CD4-positive, alpha-beta T cell treated with Interleukin-17A for 1 hour (primary cell): ENCODE measurements at places on chromosomes 7 and 10.

DNA sequence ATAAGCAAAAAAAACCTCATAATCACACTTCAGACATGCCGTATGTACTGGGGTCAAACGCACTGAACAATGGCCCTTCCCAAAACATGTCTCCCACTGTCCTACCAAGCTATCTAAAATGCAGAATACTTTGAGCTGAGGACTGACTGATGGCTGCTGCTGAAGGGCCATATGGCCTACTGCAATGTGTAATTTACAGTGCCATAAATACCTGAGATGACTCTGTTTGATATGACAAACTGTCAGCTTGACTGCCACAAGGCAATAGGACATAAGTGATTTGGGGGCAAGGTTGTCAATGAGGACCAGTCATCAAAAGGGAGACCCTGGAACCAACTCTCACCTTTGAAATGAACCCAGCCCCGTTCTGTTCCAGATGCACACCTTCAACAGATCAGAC, 187.4 kb upstream of the FRMD4A start:
- DNase-seq: no peak

GRCh38 chr7:6200971-6201370, 71.5 kb downstream of the CYTH3 start:
- no peak for DNase-seq

DNA sequence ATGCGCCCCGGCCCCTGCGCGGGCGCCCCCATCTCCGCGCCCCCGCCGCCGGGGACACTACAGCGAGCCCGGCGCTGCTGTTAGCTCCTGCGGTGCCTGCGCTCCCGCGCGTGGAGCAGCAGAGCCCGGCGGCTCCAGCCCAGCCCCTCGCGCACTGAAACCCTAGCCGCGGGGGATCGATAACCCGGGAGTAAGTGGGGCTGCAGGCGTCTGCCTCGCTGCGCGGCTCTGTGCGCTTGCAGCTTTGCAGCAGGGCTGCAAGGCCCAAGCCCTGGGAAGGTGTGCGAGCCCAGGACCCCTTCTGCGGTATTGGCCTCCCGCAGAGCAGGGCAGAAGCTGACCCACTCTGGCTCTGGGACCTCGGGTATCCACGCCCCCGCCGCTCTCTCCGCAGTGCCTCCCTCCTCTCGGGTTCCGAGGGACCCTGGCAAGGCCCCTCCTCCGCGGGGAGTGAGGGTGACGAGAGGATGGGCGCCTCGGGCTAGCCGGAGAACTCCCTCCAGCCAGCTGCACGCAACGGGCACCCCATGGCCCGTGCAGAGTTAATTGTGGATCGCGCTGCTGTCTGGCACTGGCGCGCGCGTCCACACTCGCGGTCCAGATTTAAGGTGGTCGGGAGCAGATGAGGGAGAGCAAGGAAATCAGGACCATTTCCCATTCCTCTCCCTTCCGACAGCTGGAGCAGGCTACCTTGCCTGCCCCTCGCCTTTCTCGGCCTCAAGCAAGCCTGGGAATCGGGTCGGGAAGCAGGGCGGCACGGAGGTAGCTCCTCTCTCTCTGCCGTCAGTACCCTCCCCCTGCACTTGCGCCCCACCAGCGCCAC, 2.1 kb downstream of the SHH start:
- DNase-seq: no peak

- DNase-seq: no peak
Measured at GRCh38 chr7:157844141-157844540, 507.3 kb downstream of the DNAJB6 start.

- no peak for DNase-seq
Measured at GRCh38 chr7:27124096-27124901, 6.3 kb downstream of the HOXA4 start.

DNA sequence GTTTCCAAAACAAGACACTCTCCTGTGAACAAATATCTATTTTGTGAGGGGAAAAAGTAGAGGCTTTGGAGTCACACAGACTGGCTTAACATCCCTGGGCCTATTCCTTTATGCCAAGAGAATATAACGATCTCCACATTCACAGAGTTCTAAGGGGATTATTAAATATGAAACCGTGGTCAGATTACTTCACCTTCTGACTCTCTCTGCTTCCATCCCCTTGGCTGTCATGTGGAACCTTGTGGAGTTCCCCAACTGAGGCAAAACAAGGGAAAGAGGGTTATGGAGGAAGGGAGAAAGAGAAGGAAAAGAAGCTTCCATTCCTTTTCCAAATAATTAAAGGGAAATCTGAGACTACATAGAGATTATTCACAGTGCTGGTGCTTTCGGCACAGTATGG, 55.5 kb upstream of the ATP6V0A4 start:
- no peak for DNase-seq

DNA sequence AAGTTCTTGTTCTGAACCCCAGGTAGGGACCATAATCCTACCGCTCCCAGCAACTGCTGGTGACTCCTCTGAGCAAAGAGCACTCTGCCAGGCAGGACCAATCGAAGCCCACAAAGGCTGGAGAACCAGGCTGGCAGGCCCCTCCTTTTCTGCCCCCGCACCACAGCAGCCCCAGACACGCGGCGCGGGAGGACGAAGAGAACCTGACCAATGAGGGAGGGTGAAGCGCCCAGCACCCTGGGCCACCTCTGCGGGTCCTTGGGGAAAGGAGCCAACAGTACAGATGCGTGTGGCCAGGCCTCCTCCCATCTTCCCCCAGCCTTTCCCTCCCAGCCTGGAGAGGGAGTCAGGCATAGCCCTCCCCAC, 25.9 kb downstream of the CTBP2 start:
- no peak for DNase-seq

DNA sequence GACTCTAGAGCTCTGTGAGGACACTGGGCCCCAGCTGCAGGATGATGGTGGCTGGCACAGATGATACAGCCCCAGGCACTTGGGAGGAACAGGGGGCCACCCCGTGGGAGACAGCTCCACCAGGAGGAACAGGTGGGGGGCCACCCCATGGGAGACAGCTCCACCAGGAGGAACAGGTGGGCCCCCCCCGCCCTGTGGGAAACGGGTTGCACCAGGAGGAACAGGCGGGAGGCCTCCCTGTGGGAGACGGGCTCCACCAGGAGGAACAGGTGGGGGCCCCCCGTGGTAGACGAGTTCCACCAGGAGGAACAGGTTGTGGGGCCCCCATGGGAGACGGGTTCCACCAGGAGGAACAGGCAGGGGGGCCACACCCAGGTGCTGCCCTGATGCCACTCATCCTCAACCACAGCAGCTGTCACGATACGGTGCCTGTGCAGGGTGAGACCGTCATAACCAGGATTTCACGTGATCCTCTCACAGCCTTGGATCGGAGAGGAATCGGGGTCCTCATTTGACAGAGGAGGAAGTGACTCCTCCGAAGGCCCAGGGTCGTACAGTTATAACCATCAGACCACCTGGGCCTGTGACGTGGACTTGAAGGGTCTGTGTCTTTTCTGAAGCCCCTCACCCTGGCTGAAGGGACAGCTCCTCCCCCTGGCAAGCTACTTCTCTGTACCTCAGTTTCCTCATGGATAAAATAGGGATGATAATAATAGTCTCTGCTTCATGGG, 49.2 kb upstream of the NANOS1 start:
- DNase-seq: no peak

DNA sequence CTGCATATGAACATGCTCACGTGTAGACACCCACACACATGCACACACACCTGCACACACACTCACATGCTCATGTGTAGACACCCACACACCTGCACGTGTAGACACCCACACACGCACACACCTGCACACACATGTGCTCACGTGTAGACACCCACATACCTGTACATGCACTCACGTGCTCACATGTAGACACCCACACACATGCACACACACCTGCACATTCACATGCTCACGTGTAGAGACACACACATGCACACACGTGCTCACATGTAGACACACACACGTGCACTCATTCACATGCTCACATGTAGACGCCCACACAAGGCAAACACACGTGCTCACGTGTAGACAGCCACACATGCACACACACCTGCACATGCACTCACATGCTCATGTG, 275.8 kb downstream of the PTPRN2 start:
- DNase-seq: no peak

DNA sequence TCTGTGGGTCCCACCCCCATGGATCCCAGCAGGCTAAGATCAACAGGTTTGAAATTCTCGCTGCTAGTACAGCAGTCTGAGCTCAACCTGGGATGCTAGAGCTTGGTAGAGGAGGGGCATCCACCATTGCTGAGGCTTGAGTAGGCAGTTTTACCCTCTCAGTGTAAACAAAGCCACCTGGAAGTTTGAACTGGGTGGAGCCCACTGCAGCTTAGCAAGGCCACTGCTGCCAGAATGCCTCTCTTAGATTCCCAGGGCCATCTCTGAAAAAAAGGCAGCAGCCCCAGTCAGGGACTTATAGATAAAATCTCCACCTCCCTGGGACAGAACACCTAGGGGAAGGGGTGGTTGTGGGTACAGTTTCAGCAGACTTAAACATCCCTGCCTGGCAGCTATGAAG, 190.0 kb upstream of the CACNA2D1 start:
- DNase-seq: no peak

GRCh38 chr10:21502348-21502740, 23.1 kb downstream of the SKIDA1 start:
- no peak for DNase-seq

DNA sequence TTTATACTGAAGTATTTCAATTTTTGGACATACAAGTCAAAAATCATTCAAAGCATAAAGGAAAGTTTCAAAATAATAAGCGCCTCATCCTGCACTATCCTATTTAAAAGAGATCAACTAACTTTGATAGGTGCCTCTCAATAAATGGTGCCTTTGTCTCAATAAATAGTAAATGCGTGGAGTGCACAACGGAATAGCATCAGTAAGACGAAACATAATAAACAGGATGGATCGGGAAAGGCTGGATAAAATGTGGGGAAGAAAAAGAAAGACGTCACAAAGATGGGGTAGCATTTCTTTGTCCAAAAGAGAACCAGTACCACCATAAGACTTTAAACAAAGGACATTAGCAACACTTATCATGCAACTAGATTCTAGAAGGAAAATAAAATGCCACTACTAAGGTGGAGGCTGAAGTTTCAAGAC, 571 bp upstream of the PRKAR2B start:
- DNase-seq: no peak

DNA sequence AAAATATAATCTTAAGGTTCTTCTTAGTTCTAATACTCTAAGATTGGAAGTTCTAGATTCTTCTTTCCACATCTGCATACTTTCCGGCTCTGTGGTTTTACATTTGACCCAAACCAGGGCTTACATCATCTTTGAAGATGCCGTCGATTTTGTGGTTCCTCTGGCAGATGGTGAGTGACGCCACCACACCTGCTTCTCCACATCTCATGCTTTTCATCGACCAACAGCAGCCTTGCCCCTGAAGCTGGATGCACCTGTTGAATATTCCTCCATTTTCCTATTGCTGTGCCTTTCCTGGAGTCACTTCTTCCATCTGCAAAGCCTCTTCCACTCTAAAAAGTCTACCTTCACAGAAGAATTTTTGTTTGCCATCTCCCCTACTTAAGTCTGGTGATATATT, 121.3 kb downstream of the PRKCQ start:
- DNase-seq: no peak

GRCh38 chr10:51743146-51743545, 43.8 kb upstream of the CSTF2T start:
- DNase-seq: no peak

- DNase-seq: no peak
Measured at GRCh38 chr7:74246497-74246896, 7.7 kb downstream of the RFC2 start.

DNA sequence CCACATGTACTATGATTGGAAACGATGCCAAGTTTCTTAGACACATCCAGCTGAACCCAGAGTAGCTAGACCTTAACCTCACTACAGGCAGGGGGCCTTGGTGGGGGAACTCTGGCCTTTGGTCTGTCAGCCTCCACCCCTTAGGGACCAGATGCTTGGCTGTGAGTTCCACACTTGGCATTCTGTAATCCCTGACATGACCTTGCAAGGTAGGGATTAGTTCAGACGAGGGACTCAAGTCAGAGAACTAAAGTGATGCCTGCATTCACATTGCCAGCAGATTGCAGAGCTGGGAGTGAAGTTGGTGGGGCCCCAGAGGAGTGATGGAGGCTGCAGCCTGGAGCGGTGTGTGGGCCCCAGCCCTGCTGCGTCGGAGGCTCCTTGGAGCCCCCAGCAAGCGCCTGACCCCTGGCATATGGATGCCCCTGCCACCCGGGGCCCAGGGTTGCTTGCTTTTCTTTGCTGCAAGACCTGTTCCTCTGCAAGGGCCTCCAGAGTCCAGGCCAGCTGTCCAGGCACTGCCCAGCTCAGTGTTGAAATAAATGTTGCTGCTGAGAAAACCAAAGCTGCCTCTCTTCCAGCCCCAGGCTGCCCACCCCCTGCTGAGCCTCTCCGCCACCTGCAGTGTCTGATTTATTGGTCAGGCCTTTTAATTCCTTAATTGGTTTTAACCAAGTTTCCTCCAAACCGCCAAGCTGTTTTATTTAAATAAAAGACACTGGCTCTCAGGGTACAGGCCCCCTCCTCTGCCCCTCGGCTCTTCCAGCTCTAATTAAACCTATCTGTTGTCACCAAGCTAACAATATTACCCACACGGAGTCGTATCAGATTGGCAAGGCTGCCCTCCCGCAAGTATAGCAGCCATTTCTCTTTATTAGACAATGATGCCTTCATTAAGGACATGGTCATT, 4.7 kb downstream of the NPTX2 start:
- no peak for DNase-seq

GRCh38 chr7:155360495-155361345, 63.0 kb downstream of the INSIG1 start:
- no peak for DNase-seq

- no peak for DNase-seq
Measured at GRCh38 chr7:155287284-155287935, 10.3 kb upstream of the INSIG1 start.

- DNase-seq: no peak
Measured at GRCh38 chr10:19917751-19918478, 101.7 kb downstream of the PLXDC2 start.

- no peak for DNase-seq
Measured at GRCh38 chr7:42236976-42237810, at the start of gene GLI3. Gene GLI3 (minus strand): TSS chr7:42237209. CDS start chr7:42223253, 13,956 bp downstream.

DNA sequence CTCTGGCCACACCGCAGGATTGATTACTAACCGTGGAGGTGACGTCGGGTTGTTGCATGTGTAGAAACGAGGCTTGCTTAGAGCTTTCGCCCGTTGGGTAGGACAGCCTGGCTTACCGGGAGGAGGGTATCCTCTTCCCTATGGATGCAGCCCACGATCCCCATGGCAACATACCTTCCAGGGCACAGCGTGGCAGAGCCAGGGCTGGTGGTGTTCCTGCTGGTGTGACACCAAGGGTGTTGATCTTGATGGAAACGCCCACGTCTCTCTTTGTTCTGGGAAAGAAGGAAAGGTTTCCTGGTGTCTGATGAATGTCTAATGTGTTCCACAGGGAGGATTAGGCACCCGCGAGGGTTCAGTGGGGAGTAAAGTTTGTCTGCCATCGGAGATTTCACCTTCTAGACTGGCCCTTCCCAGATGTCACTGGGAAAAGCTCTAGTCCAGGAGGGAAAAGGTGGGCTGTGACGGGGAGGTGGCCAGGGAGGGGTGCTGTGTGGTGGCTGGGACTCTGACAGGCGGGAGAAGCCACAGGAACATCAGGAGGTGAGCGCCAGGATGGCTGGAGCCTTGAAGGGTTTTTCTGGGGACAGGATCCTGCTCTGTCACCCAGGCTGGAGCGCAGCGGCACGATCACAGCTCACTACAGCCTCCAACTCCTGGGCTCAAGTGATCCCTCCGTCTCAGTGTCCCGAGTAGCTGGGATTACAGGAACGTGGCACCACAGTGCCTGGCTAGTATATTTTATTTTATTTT, 102.1 kb downstream of the CUX1 start:
- DNase-seq: no peak

- DNase-seq: no peak
Measured at GRCh38 chr7:44267178-44267577, 58.2 kb downstream of the CAMK2B start.
